CD4-positive, alpha-beta T cell treated with Interleukin-2 at 100 ng/mL for 4 hours (primary cell): ENCODE measurements at places on chromosomes 5 and 9.
A peak's percentile ranks its signal among the peaks of the same experiment; 100 is the strongest.

GRCh38 chr9:137173796-137174664 is 2.2 kb upstream of the TMEM210 start:
- DNase-seq, result no peak

GRCh38 chr5:37683072-37683471 is 156.8 kb downstream of the GDNF start:
- no peak for DNase-seq

DNA sequence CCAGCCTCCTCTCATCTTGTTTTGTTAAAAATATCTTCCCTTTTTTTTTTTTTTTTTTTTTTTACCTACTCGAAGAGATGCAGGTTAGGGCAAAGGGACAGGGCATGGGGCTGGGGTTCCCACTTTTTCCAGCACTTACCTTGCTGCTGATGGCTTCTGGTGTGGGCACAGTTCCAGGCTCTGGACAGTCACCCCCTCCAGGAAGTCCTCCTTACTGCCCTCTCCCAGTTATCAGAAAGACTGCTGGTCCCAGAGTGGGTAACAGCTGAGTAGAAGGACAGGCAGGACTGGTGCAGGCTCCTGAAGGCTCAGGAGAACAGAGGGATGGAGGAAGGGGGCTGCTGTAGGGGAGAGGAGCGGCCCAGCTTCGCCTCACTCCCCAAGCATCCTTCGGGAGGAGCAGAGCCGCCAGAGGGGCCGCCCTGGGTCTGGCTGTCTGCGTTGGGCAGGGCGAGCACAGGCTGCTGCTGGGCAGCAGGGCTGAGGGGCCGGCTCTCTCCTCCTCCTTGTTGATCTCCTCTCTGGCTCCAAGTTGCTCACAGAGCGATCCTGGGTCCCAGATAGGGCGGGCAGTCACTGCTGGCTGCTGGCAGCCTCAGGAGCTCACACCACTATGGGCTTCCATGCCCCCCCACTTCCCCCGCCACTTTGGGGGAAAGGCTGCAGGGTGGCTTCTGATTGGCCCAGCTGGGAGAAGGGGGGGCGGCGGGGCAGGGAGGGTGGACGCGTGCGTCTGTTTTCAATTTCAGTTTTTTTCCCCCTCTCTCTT is at the start of gene PDGFRB:
TSS of gene PDGFRB (minus strand) at position 588 of the 769 bp plus-strand sequence. CDS start 18,798 bp downstream, outside the sequence.
- DNase-seq, result peak; percentile 31

- peak; percentile 55 for DNase-seq
Observed at GRCh38 chr5:39178171-39178570, 41.2 kb downstream of the FYB1 start.

DNA sequence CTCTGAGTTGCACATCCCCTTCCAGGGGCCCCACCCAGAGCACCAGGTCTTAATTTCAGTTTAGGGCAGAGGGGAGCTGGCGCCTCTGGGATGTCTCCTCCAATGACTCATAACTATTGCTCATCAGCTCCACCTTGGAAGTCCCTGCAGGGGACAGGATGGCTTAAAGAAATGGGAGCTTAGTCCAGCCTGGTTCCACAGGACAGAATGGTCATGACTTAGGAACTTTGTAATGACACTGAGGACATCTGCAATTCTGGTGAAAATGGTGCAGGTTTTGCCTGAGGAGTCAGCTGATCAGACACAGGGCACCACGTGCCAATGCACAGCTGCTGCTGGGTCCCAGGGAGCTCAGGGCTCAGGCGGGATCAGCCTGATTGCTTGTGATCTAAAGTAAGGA is 16.4 kb upstream of the PPP1R26 start:
- DNase-seq, result no peak
